ENCODE measurements at places on chromosomes 12 and 14. TPM values are rescaled to one million over a fixed set of nuclear protein-coding genes. Genes with fewer than 3 reads are reported as not detected.

ASIC1 gene
- 19.7 TPM for total RNA-seq

GRCh38 chr14:35438910-35439713 lies 34.6 kb upstream of the NFKBIA start:
- no peak overlapping the region for H3K27ac ChIP-seq
- no peak overlapping the region for H3K4me3 ChIP-seq
- no peaks in the 10 kb centered on the region for H3K36me3 ChIP-seq
- peaks cover 7% of the 10 kb centered on the region for H3K4me1 ChIP-seq
- H3K27me3 ChIP-seq, result peaks cover 5% of the 10 kb centered on the region

GRCh38 chr14:74946659-74947281 lies 8.6 kb downstream of the PGF start:
- no peak overlapping the region for H3K27ac ChIP-seq
- DNase-seq, result no peak
- H3K27me3 ChIP-seq, result peaks cover 2% of the 10 kb centered on the region
- H3K4me3 ChIP-seq, result no peak overlapping the region
- no peaks in the 10 kb centered on the region for H3K36me3 ChIP-seq

- H3K27ac ChIP-seq, result no peak overlapping the region
- no peak for DNase-seq
- no peak overlapping the region for H3K4me3 ChIP-seq
- H3K36me3 ChIP-seq, result no peaks in the 10 kb centered on the region
- no peaks in the 10 kb centered on the region for H3K4me1 ChIP-seq
- H3K27me3 ChIP-seq, result no peaks in the 10 kb centered on the region
Measured at GRCh38 chr12:78181544-78182162, 351.0 kb downstream of the NAV3 start.

DNA sequence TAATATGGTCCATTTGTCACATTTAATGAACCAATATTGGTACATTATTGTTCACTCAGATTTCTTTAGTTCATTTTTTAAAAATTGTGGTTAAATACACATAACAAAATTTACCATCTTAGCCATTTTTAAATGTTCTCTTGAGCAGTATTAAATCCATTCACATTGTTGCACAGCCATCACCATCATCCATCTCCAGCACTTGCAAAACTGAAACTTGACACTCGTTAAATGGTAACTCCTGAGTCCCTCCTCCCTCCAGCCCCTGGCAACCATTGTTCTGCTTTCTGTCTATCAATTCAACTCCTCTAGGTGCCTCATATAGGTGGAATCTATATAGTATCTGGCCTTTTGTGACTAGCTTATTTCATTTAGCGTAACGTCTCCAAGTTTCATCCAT lies 86.4 kb downstream of the ACACB start:
- DNase-seq, result no peak
- no peak overlapping the region for H3K4me3 ChIP-seq
- peaks cover 3% of the 10 kb centered on the region for H3K36me3 ChIP-seq

DNA sequence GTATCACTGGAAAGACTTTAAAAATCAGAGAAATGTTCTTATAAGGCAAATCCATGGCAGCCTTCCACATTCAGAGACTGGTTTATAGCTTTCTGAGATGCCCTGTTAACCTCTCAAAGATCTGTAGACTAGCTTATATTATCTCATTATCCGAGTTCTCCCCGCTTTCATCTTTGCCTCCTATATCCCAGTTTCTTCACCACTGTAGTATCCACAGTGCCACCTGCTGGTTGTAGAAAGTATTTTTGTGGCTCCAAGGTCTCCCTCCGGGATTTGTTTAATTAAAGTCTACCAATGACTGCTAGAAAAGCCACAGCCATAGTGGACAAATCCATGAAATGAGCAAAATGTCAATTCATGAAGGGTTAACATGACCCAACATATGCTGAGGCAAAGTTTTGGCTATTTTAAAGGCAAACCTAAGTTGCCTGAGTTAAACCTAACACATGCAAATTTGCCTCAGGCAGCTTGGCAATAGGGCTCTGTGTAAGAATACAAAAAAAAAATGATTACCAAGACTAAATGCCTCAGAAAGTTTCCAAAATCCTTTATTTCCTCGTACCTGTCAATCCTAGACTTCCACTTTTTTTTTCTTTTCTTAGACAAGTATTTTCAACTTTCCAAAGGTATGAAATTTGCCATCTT lies 218.8 kb upstream of the BMP4 start:
- no peak overlapping the region for H3K27ac ChIP-seq
- no peaks in the 10 kb centered on the region for H3K36me3 ChIP-seq
- peak; percentile 85 for DNase-seq

DNA sequence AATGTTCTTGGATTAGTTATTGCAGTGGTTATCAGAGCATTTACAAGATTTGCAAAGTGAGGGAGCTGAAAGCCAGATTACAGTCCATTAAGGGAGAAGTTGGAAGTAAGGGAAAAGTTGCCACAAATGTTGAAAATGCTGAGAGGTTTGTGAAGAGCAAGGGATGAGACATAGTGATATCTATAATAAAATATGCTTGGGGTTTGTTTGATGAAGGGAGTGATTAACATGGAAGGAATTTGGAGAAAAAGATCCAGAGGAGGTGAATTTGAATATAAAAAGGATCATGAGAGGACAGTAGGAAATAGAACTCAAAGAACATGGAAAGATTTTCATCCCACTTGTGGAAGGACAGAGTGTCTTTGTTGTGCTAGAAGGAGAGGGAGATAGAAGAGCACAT lies 19.3 kb upstream of the CCER1 start:
- no peak overlapping the region for H3K27ac ChIP-seq
- H3K4me3 ChIP-seq, result no peak overlapping the region
- peaks cover 6% of the 10 kb centered on the region for H3K27me3 ChIP-seq
- DNase-seq, result no peak
- no peaks in the 10 kb centered on the region for H3K36me3 ChIP-seq

DNA sequence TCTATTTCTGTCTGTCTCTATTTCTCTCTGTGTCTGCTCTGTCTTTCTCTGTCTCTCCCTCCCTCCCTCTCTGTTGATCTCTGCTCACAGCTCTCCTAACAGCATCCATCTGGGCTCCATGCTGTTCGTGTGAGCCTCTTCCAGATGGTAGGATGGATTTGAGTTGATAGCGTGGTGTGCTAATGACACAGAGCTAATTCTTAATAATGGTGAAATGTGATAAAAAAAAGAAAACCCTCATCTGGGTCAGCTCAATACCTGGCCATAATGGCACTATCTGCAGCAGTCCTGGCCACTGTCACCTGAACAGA lies 96.4 kb downstream of the AACS start:
- no peak overlapping the region for H3K27ac ChIP-seq
- no peaks in the 10 kb centered on the region for H3K36me3 ChIP-seq
- H3K4me3 ChIP-seq, result no peak overlapping the region
- H3K27me3 ChIP-seq, result no peaks in the 10 kb centered on the region
- no peaks in the 10 kb centered on the region for H3K4me1 ChIP-seq

DNA sequence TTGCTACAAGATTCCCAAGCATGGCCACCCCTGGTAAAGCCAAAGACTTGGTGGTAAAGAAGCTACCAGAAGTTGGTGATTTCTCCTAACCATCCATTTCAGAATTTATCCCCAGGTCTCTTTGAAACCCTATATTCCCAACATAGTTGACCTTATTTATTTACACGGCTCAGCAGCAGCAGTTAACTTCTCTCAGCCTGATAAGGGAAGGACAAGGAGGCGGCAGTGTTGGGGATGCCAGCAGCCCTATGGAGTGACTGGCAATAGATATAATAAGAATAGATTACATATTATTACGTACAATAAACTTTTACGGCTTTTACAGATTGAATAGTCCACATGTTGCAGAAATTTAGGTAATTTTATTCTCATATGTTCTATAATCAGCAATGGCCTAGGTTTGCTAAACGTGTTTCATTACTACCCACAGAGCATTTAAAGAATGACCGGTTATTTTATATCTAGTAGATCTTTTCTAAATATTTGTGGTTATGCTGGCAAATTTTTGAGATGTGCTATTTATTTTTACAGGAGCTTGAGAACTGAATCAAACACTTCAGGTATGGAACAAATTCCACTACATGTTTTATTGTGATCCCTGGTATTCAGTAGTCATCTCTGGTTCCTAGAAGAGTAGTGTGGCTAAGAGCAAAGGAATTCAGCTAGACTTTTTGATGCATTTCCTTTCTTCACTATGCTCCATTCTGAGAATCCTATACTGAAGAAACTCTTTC lies 19.8 kb upstream of the PALS1 start:
- no peaks in the 10 kb centered on the region for H3K4me1 ChIP-seq
- no peaks in the 10 kb centered on the region for H3K36me3 ChIP-seq
- H3K27me3 ChIP-seq, result peaks cover 4% of the 10 kb centered on the region

DNA sequence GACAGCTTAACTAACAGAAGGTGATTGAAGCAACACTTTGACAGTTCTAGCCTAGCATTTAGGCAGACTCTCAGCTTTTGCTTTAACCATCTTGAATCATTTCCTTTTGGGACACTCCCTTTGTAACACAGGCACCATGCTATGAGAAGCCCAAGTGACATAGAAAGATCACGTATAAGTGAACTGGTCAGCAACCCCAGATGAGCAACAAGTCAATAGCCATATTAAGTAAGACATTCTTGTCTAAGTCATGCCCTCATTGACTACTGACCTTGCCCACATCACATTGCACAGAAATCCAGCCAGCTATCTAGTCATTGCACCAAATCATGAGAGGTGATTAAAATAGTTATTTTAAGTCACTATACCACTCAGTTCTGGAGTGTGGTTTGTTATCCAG lies 476.8 kb downstream of the TRHDE start:
- H3K27ac ChIP-seq, result no peak overlapping the region
- no peaks in the 10 kb centered on the region for H3K4me1 ChIP-seq
- H3K36me3 ChIP-seq, result no peaks in the 10 kb centered on the region
- DNase-seq, result no peak
- H3K27me3 ChIP-seq, result no peaks in the 10 kb centered on the region

- peaks cover 28% of the 10 kb centered on the region for H3K36me3 ChIP-seq
- H3K4me1 ChIP-seq, result peaks cover 24% of the 10 kb centered on the region
- no peak for DNase-seq
Measured at GRCh38 chr12:93390549-93391297, 13.0 kb downstream of the NUDT4 start.

All from activated CD4-positive, alpha-beta T cell treated with anti-CD3 and anti-CD28 coated beads, Interleukin-2, amount 10 ng/mL, durations not matched to agents 24 days and 14 days (primary cell).